ENCODE measurements at places on chromosomes 7 and 10.

GRCh38 chr10:119342335-119342734 lies 135.0 kb downstream of the GRK5 start:
- no peak for DNase-seq

GRCh38 chr10:73809061-73809818 lies 2.2 kb downstream of the NDST2 start:
- no peak for DNase-seq

DNA sequence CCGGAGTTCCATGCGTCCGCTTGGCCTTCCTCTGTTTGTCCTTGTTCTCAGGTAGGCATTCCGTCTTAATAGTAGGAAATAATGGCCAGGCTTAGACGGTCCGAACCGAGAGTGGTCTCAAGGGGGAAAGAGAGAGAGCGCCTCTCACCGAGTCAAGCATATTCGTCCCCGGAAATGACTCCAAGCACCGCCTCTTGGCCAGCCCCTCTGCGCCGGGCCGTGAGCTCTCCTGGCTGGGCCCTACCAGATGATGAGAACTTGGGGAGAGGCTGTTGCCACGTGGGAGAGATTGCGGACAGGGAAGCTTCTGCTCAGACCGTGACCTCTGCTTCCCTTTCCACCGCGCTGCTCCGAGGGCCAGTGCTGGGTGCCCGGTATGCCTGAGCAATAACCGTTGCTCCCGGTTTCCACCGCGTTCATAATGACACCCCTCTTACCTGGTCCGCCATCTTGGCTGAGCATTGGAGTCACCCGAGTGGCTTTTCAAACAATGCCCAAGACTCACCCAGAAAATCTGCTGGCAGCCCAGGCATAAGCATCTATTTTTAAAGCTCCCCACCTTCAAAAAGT lies 251.1 kb upstream of the SHH start:
- no peak for DNase-seq

DNA sequence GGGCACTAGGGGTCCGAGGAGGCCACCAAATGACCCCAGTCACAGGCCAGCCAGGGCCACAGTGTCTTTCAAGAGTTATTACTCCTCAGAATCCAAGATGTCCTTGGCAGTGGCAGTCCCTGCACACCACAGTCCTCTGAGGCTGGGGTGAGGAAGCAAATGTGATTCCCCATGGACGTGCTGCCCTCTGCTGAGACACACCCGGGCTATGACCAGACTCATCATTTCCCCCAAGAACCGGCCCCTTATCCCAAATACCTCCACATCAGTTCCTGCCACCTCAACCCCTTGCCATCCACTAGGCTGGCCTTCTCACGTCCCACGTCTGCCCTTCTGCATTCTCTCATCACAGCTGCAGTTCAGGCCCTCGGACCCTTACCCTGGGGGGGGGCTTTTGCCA lies 5.0 kb downstream of the PRKAG2 start:
- DNase-seq, result no peak

- no peak for DNase-seq
Observed at GRCh38 chr10:100370714-100371481, 23.9 kb downstream of the SCD start.

- no peak for DNase-seq
Observed at GRCh38 chr7:33087356-33087755, 21.8 kb downstream of the RP9 start.

GRCh38 chr10:116888380-116889055 lies 39.2 kb downstream of the ENO4 start:
- no peak for DNase-seq

GRCh38 chr10:107498983-107499382 lies 334.5 kb upstream of the SORCS1 start:
- DNase-seq, result no peak

GRCh38 chr7:149605696-149606095 lies 108.1 kb upstream of the ZNF746 start:
- no peak for DNase-seq

- DNase-seq, result no peak
Observed at GRCh38 chr10:103525901-103526300, 32.4 kb downstream of the NEURL1 start.

DNA sequence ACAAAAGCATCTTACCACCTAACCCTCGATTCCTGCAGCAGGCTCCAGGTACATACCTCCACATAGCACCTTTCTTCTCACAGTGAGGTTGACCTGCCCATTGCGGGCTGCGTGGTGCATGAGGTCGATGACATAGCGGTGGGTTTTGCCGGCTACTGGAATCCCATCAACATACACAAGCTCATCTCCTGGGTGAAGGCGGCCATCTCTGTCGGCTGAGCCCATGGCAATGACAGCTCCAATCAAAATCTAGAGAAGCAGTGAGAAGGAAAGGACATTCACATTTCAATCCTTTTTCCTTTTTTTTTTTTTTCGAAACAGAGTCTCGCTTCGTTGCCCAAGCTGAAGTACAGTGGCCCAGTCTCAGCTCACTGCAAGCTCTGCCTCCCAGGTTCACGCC lies 369.3 kb downstream of the PHTF2 start:
- no peak for DNase-seq

- DNase-seq, result no peak
Observed at GRCh38 chr7:142807855-142808460, 37.2 kb downstream of the PRSS2 start.

DNA sequence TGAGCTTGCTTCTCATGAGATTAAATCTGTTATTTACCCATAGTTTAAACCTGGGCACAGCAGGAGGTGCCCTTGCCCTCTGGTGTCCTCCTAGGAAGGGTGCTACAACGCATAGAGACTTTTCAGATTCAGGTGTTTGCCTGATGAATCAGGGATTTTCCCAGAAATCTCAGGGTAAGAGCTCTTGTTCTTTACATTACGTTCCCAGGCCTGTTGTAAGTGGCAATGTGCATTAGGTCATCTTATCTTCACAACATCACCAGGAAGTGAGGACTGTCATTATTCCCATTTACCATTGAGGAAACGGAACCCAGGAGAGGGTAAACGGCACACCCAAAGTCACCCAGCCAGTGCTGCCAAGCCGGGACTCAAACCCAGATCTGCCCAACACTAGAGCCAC lies 73.0 kb downstream of the NHLRC2 start:
- DNase-seq, result no peak

DNA sequence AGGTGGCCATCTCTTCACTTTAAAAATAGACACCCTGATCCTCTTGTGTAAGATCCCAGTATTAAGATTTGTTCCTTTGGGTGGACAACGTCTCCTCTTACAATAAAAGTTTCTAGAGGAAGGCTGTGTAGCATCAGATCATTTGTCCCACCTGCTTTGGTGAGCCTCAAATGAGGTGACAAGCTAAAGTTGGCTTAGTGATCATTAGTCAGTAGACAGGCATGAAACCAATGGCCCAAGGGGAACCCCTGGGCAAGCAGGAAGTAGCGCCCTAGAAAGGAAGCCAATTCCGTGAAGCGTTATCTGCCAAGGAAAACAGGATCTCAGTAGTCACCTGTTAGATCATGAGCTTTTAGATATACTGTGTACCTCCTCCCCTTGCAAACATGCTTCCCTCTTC lies 66.8 kb downstream of the PCGF5 start:
- DNase-seq, result no peak

- DNase-seq, result no peak
Observed at GRCh38 chr10:118102121-118102520, 55.4 kb upstream of the RAB11FIP2 start.

GRCh38 chr7:40437498-40437897 lies 302.7 kb downstream of the SUGCT start:
- no peak for DNase-seq

GRCh38 chr7:87127019-87127418 lies 25.2 kb upstream of the DMTF1 start:
- no peak for DNase-seq

Measured in spinal cord (tissue), 10 donors.